ENCODE measurements at places on chromosomes 11 and 22. TPM values are rescaled to one million over a fixed set of nuclear protein-coding genes. Genes with fewer than 3 reads are reported as not detected.

The CDHR5 gene
- not detected for total RNA-seq

The MRGPRF gene
- total RNA-seq = 0.36 TPM

The XKR3 gene
- not detected for total RNA-seq

The RPS25 gene
- 1,083 TPM for total RNA-seq

The CDC42BPG gene
- total RNA-seq = 4.1 TPM

The HBG2 gene
- total RNA-seq = 6.5 TPM

The MS4A7 gene
- total RNA-seq = 0.23 TPM

The KRTAP5-7 gene
- total RNA-seq = not detected

The TSKU gene
- total RNA-seq = 31.4 TPM

The BEST1 gene
- 0.13 TPM for total RNA-seq

DNA sequence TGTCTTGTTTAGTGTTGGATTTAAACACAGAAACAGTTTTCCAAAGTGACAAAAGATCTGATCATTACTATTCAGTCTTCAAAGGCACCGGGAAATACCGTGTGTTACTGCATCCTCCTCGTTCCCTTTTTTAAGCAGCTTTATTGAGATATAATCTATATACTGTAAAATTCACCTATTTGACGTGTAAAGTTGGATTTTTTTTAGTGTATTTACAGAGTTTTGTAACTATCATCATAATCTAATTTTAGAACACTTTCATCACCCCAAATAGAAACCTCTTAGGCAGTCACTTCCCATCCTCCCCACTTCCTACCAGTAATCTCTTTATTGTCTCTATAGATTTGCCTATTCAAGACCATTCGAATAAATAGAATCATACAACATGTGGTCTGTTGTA lies 1.4 kb downstream of the ANO5 start:
- no peaks in the 10 kb centered on the region for H3K4me1 ChIP-seq
- no peaks in the 10 kb centered on the region for H3K36me3 ChIP-seq
- H3K27ac ChIP-seq = no peak overlapping the region

- peaks cover 4% of the 10 kb centered on the region for H3K27me3 ChIP-seq
- H3K27ac ChIP-seq = no peak overlapping the region
- DNase-seq = no peak
Observed at GRCh38 chr11:10451426-10452116, 3.5 kb upstream of the AMPD3 start.

GRCh38 chr22:19984201-19984753 lies 32.3 kb downstream of the ARVCF start:
- H3K27ac ChIP-seq = no peak overlapping the region
- peaks cover 12% of the 10 kb centered on the region for H3K4me1 ChIP-seq
- no peaks in the 10 kb centered on the region for H3K27me3 ChIP-seq
- no peak overlapping the region for H3K4me3 ChIP-seq

- H3K4me3 ChIP-seq = no peak overlapping the region
- H3K36me3 ChIP-seq = no peaks in the 10 kb centered on the region
- no peak for DNase-seq
- H3K4me1 ChIP-seq = no peaks in the 10 kb centered on the region
- no peak overlapping the region for H3K27ac ChIP-seq
Observed at GRCh38 chr11:71212871-71213559, 39.4 kb downstream of the SHANK2 start.

GRCh38 chr11:88520391-88520790 lies 182.9 kb upstream of the CTSC start:
- H3K4me3 ChIP-seq = no peak overlapping the region
- no peak overlapping the region for H3K27ac ChIP-seq
- H3K27me3 ChIP-seq = no peaks in the 10 kb centered on the region
- no peaks in the 10 kb centered on the region for H3K36me3 ChIP-seq

- DNase-seq = no peak
- H3K27me3 ChIP-seq = no peaks in the 10 kb centered on the region
Observed at GRCh38 chr11:59767225-59767611, 12.0 kb downstream of the STX3 start.

GRCh38 chr11:48025984-48026340 lies 45.6 kb downstream of the PTPRJ start:
- no peaks in the 10 kb centered on the region for H3K36me3 ChIP-seq
- no peak for DNase-seq
- H3K27me3 ChIP-seq = no peaks in the 10 kb centered on the region
- H3K4me3 ChIP-seq = no peak overlapping the region
- peaks cover 20% of the 10 kb centered on the region for H3K4me1 ChIP-seq
- H3K27ac ChIP-seq = no peak overlapping the region

GRCh38 chr11:75268626-75269366 lies 28.2 kb downstream of the TPBGL start:
- peaks cover 8% of the 10 kb centered on the region for H3K4me1 ChIP-seq
- no peak overlapping the region for H3K4me3 ChIP-seq
- no peaks in the 10 kb centered on the region for H3K27me3 ChIP-seq
- no peak for DNase-seq
- no peak overlapping the region for H3K27ac ChIP-seq

- H3K27me3 ChIP-seq = no peaks in the 10 kb centered on the region
- H3K36me3 ChIP-seq = no peaks in the 10 kb centered on the region
- H3K4me3 ChIP-seq = no peak overlapping the region
- no peak overlapping the region for H3K27ac ChIP-seq
- DNase-seq = peak; percentile 82
Observed at GRCh38 chr11:19919050-19919561, 206.5 kb downstream of the NAV2 start.

DNA sequence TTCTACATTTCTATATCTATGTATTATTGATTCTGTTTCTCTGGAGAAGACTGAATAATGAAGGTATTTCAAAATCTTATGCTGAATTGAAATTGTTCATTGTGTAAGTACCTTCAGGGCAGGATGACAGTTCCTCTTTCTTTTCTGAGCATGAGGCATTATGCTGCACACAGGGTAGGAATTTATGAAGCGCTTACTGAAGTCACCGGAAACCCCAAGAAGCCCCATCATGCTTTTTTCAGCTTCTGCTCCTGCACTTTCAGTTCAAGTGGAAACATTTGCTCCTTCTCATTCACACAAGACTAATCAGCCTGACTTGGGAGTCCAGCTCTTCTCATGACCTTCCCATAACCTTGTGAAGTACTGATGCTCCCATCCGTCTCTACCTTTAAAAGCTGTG lies 314.7 kb upstream of the SORL1-AS1 start:
- no peak overlapping the region for H3K27ac ChIP-seq
- no peak overlapping the region for H3K4me3 ChIP-seq
- no peak for DNase-seq

GRCh38 chr11:102655547-102655946 lies 30.4 kb upstream of the MMP20 start:
- no peaks in the 10 kb centered on the region for H3K27me3 ChIP-seq
- H3K4me1 ChIP-seq = no peaks in the 10 kb centered on the region
- DNase-seq = no peak
- H3K4me3 ChIP-seq = no peak overlapping the region
- no peak overlapping the region for H3K27ac ChIP-seq

DNA sequence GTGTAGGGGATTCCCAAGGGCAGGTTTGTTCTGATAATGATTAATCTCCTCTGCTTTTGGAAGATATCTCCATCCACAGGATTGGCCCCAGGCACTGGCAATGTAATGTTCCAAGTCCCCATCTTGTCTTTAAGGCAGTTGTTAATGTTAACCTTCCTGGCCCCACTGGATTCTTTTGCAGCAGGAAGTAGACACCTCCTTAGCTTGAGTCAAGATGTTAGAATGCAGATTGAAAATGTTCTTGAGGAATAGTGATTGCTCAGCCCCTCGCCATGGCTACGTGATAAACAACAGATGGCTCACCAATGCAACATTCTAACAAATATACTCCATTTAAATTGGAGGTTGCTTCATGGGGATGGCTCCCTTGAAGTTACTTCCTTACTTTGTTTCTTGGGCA lies 7.3 kb downstream of the HEPHL1 start:
- H3K27ac ChIP-seq = no peak overlapping the region
- no peaks in the 10 kb centered on the region for H3K36me3 ChIP-seq
- H3K27me3 ChIP-seq = no peaks in the 10 kb centered on the region

DNA sequence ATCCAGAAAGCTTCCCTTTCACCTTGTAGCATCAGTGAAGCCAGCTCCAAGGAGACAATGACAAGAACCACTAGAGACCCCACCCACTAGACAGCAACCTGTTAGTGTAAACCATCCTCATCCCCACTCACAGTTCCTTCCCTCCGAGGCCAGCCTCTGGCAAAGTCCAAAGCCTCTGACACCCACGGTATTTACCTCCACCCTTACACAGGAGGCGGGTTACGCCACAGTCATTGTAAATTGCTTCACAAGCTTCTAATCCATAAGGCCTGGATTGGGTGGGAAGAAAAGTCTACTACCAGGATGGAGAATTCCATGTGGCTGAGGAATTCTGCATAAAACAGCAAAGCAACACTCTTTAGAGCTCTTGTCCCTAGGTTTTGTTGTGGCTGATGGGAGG lies 287.4 kb downstream of the BUD13 start:
- DNase-seq = no peak
- H3K36me3 ChIP-seq = no peaks in the 10 kb centered on the region
- no peak overlapping the region for H3K4me3 ChIP-seq

DNA sequence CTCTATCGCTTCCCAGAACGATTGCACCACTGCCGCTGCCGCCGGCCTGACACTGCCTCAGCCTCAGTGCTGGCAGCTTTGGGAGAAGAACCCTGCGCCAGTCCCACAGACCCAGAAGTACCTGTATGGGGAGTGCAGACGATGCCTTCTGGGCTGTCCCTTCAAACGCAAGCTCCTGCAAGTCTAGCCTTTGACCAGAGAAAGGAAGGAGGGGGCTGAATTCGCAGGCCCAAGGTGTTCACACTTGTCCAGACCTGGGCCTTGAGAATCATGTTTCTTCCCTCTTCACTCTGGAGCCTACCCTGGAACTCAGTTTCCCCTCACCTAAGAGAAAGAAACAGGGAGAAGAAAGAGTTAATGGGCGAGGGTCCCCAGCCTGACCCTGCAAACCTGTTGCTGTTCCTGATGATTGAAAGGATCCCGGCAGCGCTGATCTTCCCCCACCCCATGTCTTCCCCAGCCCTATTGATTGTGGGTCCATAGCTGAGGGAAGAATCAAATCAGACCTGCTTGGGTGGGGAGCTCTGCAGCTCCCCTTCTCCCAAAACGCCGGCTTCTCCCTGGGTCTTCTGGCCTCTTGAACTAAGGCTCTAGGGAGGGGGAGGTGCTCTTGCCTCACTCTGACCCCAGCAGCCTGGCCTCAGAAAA lies 786 bp upstream of the MCAM start:
- peaks cover 52% of the 10 kb centered on the region for H3K4me1 ChIP-seq
- peak overlapping the region; percentile 24 for H3K4me3 ChIP-seq
- H3K36me3 ChIP-seq = no peaks in the 10 kb centered on the region

GRCh38 chr22:39534591-39535356 lies 2.2 kb upstream of the RPS19BP1 start:
- no peak for DNase-seq
- peaks cover 4% of the 10 kb centered on the region for H3K36me3 ChIP-seq
- H3K4me3 ChIP-seq = no peak overlapping the region
- peaks cover 28% of the 10 kb centered on the region for H3K4me1 ChIP-seq
- peak overlapping the region; percentile 48 for H3K27ac ChIP-seq

- DNase-seq = no peak
- no peak overlapping the region for H3K4me3 ChIP-seq
- no peaks in the 10 kb centered on the region for H3K36me3 ChIP-seq
Observed at GRCh38 chr11:65870706-65871681, 1.6 kb downstream of the EFEMP2 start.

DNA sequence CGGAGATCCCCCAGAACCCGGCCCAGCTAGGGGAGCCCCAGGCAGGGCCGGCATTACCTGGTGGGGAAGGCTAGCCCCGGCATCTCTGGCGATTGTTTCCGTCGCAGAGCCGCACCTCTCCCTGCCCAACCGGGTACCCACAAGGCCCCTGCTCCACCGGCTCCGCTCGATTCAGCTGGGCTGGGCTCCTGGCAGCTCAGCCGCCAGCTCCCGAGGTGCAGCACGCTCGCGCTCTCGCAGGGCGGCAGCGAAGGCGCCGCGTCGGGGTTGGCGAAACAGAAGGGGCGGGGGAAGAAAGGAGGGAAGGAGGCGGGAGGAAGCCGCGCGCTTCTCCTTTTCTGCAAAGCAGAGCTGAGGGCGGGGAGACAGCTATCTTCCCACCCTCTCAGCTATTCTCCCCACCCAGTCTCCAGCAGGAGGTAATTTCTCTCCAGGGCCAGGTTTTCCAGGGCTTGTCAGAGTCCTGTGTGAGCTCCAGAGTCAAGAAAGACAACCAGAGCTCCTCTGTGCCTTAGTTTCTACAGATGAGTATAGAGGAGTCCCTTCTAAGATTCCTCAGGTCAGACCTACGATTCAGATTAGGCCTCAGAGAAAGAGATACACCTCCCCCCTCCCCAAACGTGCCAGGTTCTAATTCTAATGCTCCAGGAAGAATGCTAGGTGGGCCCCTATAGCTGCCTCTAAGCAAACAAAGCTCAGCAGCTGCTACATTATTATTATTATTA lies 62.0 kb downstream of the PAK1 start:
- H3K36me3 ChIP-seq = no peaks in the 10 kb centered on the region
- no peaks in the 10 kb centered on the region for H3K27me3 ChIP-seq
- DNase-seq = no peak
- peak overlapping the region; percentile 56 for H3K4me3 ChIP-seq
- H3K4me1 ChIP-seq = peaks cover 21% of the 10 kb centered on the region

DNA sequence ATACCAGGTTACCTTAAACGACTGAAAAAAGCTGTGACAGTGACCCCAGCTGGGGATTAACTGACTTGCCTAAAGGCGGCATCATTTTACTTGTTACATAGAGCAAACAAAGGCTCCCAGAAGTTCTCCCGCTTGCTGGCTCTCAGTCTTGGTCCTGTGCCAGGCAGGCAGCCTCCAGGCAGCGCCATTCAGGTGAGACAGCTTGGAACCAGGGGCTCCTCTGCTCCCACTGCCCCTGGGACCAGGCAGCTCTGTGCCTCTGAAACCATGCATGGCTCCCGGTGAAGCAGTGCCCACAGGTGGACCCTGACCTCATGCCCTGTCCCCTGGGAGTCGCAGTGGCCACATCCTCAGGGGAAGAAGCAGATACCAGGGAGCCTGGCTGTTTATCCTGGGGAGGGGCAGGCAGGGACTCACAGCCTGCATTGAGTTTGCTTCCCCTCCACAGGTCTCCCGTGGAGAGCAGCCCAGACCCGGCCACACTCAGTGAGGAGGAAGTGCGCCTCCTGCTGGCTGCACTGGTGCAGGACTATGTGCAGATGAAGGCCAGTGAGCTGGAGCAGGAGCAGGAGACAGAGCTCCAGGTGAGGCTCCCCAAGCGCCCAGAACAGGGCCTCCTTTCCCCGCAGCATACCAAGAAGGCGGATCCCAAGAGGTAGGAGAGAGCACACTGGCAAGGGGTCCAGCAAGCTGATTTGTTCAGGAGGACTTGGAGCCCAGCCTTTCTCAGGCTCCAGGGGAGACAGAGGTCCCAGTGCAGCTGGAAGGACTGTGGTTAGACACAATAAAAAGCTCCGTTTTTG lies 15.6 kb upstream of the CYP2R1 start:
- no peaks in the 10 kb centered on the region for H3K36me3 ChIP-seq
- no peak overlapping the region for H3K4me3 ChIP-seq
- no peak for DNase-seq
- peaks cover 5% of the 10 kb centered on the region for H3K4me1 ChIP-seq
- H3K27ac ChIP-seq = no peak overlapping the region

GRCh38 chr11:69138265-69138664 lies 17.5 kb upstream of the SMIM38 start:
- no peaks in the 10 kb centered on the region for H3K4me1 ChIP-seq
- H3K36me3 ChIP-seq = no peaks in the 10 kb centered on the region
- no peak overlapping the region for H3K4me3 ChIP-seq
- no peak overlapping the region for H3K27ac ChIP-seq
- no peaks in the 10 kb centered on the region for H3K27me3 ChIP-seq

- no peaks in the 10 kb centered on the region for H3K36me3 ChIP-seq
- no peak overlapping the region for H3K4me3 ChIP-seq
- peak overlapping the region; percentile 40 for H3K27ac ChIP-seq
- no peaks in the 10 kb centered on the region for H3K27me3 ChIP-seq
Observed at GRCh38 chr11:69499186-69499917, 17.9 kb downstream of the LINC01488 start.

GRCh38 chr22:35568751-35569739 lies 28.4 kb downstream of the RASD2 start:
- no peaks in the 10 kb centered on the region for H3K36me3 ChIP-seq
- no peak overlapping the region for H3K4me3 ChIP-seq
- DNase-seq = no peak
- no peaks in the 10 kb centered on the region for H3K27me3 ChIP-seq
- H3K27ac ChIP-seq = peak overlapping the region; percentile 12

All from Panc1 (cell line).